ENCODE measurements at places on chromosomes 4 and X.

DNA sequence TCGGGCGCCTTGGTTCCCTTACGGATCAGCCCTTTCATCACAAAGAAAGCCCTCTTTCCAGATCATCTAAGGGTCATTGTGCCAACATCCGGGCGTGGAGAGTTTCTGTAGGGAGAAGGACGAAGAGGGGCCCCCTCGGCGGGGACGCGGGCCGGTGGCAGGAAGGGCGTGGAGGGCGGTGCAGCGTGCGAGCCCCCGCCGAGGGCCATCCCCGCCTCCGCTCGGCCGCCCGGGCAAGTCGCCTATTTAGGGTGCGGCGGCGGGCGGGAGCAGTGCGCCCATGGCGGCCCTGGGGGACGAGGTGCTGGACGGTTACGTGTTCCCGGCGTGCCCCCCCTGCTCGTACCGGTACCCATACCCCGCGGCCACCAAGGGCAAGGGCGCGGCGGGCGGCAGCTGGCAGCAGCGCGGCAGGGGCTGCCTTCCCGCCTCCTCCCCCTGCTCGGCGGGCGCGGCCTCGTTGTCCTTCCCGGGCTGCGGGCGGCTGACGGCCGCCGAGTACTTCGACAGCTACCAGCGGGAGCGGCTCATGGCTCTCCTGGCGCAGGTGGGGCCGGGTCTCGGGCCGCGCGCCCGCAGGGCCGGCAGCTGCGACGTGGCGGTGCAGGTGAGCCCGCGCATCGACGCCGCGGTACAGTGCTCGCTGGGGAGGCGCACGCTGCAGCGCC is at the start of gene ZAR1:
TSS of gene ZAR1 (plus strand) at position 241 of the 668 bp plus-strand sequence. CDS start at position 281, 40 bp downstream.
- peak; percentile 17 for DNase-seq

DNA sequence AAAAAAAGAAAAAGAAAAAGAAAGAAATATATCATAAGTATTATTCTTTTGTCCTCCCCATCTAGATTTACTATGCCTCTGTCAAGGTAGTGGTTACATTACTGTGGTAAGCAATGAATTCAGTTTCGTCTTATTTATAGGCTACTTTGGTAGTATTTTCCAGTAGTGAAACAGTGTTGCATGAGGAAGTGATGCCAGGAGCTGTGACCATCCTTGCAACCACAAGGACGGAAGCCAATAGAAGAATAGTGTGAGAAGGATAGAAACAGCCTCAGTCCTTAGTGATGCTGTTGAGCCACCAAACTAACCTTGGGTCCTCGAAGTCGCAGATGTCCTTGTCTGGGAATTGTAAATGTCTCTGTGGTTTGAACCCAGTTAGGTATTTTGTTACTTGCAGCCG is 328.5 kb downstream of the PPP3CA start:
- DNase-seq, result no peak

DNA sequence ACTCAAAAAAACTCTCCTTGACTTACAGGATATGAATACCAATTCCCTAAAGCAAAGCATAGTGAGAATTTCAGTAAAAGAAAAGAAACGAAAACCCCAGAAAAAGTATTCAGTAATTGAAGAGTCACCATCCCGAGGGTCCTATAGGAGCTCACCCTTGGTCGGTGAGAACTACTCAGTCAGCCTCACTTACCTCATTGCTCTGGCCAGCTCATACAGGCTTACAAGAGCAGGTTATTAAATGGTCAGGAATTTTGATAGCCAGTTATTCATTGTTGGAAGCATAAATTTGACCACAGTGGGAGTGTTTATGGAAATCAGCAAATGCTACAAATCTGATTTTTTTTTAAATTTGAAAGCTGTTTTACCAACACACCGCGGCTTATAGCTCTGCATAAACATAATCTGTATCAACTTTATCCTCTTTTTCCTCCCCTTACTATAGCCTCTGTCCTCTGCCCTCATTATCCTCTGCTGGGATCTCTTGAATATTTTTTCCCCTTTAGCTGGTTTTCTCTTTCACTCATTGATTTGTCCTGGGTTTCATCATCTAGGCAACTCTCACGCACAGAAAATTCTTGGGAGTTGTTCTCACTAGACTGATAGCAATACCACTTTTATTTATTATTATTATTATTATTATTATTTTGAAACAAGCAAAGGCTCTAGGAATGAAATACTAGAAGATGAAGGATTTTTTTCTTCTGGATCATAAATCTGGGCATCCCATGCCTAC is 11.0 kb upstream of the CXCL2 start:
- no peak for DNase-seq

GRCh38 chr4:56048702-56049431 is 100.1 kb downstream of the CEP135 start:
- DNase-seq, result peak; percentile 35

GRCh38 chr4:83922402-83922801 is 386.5 kb downstream of the GPAT3 start:
- DNase-seq, result no peak

DNA sequence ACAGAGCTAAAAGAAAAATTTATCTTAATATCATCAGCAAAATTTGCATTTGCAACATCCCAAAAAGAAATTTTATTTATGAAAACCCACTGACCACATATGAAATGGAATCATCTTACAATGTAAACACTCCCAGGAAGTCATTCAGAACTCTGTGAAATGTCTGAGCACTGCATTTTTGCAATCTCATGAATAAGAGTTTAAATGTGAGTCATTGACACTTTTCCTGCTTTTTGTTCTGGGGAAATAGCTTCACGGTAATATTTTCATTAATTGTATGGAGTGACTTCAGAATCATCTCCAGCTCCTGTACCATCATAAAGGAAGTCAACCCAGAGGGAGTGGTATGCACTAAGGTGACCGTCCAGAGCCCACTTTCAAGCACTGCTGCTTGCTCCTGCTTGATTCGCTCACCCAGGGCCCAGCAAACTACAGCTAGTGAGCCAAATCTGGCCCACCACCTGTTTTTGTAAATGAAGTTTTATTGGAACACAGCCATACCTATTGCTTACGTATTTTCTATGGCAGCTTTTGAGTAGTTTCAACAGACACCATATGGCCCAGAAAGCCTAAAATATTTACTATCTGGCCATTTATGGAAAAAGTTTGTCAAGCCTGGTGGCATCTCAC is 17.2 kb downstream of the EDNRA start:
- no peak for DNase-seq

DNA sequence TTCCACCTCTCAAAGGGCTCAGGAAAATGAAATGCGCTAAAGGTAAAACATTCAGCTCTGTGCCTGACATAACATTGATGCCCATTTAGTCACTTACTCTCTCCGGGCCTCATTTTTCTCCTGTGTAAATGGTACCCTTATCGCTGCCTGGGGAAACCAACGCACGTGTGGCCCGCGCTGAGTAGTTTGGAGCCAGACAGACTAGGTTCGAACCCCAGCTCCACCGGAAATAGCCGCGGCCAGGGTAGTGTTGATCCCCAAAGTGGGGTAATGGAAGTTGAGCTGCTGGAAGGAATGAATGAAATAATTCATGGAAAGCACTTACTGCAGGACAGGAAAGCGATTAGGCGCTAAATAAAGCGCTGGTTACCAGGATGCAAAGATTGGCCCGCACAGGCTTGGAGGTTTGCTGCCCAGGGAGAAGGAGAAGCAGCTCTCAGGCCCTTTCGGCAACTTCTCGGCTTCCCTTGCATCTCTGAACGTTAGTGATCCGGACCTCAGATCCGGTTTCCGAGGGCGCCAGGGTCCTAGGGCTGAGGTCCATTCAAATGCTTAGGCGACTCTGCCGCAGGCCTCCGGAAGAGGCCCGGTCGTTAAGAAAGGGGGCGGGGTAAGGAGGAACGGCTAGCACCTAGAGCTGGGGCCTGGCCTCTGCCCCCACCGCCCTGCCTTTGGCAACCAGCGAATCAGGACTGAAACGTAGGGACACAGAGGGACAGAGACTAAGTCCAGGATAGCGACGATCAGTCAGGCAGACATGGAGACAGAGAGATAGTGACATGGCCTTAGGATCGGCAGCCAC is 13.3 kb downstream of the NKX3-2 start:
- no peak for DNase-seq

DNA sequence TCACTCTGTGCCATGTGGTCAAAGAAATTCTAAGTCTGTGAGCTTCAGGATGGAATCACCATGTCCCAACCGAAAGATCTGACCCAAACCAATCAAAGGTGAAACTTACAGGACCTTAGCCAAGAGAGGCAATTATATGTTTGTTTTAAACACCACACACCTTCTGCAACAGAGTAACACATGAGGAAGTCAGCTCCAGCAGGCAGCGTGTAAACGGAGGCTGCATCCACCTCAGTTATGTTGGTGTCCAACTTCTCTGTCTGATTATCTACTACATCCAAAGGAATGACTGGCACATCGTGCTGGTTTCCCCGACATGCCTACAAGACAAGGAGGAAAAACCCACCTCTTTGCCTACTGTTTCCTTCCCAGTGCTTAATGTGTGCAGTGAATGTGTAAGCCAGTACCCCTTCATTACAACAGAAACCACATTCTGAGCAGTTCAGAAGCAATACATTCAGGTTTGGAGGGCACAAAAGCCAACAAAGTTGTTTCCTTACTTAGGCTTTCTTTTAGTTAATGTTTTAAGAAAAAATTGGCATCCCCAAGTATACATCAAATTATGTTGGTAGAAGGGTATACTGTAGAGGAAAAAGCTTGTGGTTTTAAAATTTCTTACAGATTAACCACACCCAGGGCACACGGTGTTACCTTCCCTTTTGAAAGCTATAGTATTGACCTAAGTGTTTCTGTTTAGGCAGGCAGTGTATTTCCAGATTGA is 12.4 kb downstream of the CASP6 start:
- DNase-seq, result no peak

DNA sequence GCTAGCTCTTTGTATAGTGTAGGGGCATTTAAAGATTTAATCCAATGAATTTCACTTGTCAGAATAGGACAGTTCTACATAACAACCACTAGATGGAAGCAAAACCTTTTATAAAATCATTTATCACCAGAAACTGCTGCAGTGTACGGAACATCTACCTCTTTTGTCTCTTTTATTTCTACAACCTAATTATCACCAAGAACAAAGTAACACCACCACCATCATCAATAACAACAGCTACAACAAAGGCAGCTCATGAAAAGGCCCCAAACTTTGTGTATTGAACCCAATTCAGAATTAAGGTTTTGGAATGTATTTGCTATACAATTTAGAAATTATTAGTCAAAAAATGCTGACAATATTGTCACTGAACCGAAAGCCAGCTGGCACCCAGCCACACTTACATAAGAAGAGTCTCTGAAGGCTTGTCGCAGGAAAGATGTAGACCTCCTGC is 260.9 kb upstream of the RPS6KA3 start:
- peak; percentile 6 for DNase-seq

DNA sequence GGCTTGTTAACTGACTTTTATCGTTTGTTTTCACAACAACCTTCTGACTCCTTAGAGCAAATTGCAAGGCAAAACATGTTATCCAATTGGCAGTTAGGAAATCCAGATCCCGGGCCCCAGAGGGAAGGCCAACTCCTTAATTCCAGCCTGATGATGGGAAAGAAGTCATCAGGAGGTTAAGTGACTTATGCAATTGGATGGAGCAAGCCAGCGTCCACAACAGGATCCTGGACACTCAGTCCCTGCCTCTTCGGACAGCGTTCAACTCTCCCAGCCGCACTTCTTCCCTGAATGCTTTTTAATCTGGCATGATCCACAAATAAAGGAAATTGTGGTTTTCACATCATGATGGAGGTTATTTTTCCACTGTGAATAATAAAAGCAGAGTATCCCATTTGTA is 310.1 kb downstream of the RAB28 start:
- peak; percentile 62 for DNase-seq

GRCh38 chrX:151177141-151178027 is 1.0 kb downstream of the GPR50 start:
- no peak for DNase-seq

- no peak for DNase-seq
These were observed 12.4 kb downstream of the TENM3 start for GRCh38 chr4:182255441-182256190.

GRCh38 chrX:126994032-126994600 is 174.6 kb downstream of the PRR32 start:
- peak; percentile 15 for DNase-seq

- DNase-seq, result no peak
These were observed 999 bp upstream of the CTBP1 start for GRCh38 chr4:1249731-1250526.

DNA sequence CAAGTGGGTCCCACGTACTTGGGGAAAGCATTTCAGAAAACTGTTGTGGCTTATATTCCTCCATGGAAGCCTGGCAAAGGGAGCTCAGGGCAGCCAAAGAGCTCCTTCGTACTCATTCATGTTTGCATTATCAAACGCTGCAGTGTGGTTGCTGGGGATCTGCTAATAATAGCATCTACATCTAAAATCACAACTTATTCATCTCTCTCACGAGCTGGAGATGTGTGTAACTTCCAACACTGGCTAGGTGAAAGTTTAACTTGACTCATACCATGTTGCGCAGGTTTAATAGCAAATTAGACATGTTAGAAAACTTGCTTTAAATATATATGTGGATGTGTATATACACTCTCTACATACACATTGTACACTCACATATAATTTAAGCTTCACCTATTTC is 415.1 kb downstream of the AFF2 start:
- DNase-seq, result no peak

GRCh38 chr4:52377563-52377962 is 281.5 kb downstream of the USP46 start:
- no peak for DNase-seq

DNA sequence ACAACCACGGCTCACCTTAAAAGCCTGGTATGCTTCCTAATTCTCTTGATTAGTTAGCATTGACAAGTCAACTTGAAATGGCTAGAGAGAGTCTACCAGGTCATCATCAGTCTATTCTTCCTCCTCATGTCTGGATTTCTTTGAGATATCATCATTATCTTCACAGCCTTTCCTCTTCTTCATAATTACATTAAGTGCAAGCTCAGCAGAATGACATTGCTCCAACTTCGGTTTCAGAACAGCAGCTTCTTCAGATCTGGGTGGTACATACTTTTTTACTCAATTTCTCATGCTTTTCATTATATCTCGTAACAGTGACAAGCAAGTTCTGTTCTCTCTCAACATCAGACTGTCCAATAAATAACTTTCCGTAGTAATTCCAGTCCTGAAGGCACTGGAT is 337.5 kb upstream of the TENM3 start:
- no peak for DNase-seq

GRCh38 chr4:45172636-45173035 is 446.3 kb upstream of the GNPDA2 start:
- DNase-seq, result no peak

DNA sequence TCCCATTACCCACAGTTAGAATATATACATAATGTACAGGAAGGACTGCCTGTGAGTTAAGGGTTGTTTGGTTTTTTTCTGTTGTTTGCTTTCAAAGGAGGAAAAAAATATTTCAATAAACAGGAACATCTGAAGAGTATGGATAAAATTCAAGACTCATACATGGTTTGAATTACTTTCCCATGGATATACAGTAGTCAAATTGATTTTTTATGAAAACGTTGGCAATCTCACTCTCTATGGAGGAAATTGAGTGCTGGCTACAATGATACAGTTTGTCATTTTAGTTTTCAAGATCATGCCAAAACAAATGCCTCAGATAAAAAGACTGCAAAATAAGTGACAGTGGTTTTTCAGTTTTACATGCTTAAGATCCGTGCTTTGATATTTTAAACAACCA is 116.6 kb downstream of the SH3RF1 start:
- no peak for DNase-seq
